ENCODE measurements at places on chromosomes 5 and 9. TPM values are rescaled to one million over a fixed set of nuclear protein-coding genes. Genes with fewer than 3 reads are reported as not detected.

OTP gene
- total RNA-seq, result not detected

OR13C8 gene
- not detected for total RNA-seq

KCNMB1 gene
- total RNA-seq, result 0.04 TPM

C5orf52 gene
- total RNA-seq, result not detected

FBXL7 gene
- total RNA-seq, result 4.4 TPM

TAF11L10 gene
- total RNA-seq, result not detected

CTNNAL1 gene
- total RNA-seq, result 20.3 TPM

FAM120AOS gene
- 41.7 TPM for total RNA-seq

ANKRD55 gene
- not detected for total RNA-seq

OTULINL gene
- total RNA-seq, result 1.0 TPM

CDKN2A gene
- 3.6 TPM for total RNA-seq

DIRAS2 gene
- total RNA-seq, result 2.8 TPM

DMRTA1 gene
- total RNA-seq, result 1.1 TPM

LPAR1 gene
- total RNA-seq, result 4.6 TPM

TNC gene
- 342 TPM for total RNA-seq

ZNF474 gene
- total RNA-seq, result 0.68 TPM

DNA sequence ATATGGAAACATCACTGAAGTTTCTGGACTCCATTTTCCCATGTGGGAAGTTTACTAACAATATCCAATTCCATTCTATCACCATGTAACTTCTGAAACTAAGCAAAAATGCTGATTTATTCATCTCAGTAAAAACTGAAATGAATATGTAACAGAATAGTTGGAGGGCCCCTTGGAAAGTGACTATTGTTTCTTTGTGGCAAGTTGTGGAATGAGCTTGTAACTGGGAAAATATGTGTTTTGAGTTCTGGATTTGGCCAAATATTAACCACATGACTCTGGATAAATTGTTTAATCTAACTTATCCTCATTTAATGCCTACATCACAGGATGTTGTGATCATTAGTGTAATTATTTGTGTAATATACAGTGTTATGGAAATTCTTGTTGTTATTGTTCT is 619.3 kb downstream of the TLE4 start:
- DNase-seq, result no peak

DNA sequence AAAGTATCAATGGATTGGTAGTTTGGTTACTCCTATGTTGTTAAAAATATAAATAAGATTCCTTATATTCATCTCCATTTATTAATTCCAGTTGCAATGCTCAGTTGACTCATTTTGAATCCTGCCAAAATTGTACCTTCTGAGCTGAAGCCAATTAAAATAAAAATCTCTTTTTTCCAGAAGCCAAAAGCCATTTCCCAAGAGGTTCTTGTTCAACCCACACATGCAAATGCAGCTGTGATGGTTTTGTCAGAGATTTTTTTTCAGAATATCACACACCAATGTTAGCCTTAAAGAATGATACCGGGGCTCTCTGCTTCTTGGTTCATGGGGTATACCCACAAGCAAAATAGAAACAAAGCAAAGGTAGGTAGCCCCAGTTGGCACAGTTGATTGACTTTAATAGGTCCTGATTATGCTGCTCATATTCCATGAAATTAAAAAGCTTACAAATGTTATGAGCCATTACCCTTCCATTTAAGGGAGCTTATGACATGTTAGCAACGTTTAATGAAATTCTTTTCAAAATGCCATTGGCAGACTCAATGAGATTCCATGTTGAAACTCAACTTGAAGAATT is 208.0 kb downstream of the SGCD start:
- no peak for DNase-seq

DNA sequence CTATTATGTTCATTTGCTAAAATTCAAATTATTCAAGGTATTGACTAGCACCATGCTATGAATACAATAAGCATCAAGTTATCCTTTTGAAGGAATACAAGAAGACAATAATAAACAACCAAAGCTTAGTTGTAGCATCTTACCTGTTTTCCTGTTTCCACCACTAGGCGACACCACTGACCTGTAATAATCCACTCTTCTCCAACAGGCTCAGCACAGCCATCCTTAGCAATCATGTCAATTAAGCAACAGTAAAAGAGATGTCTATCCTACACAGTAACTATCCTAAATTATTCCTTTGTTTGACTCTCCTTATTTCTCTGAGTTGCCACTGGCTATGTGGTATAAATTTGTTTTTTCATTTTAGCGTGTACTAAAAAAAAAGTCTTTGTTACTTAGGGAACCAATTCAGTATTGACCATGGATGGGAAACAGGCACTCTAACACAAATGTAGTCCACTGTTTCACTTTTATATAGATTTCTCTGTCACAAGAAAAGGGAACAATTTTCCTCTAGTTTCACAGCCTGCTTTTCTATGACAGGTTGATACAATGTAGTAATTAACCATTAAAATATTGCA is 46.2 kb downstream of the PCA3 start:
- DNase-seq, result peak; percentile 9

DNA sequence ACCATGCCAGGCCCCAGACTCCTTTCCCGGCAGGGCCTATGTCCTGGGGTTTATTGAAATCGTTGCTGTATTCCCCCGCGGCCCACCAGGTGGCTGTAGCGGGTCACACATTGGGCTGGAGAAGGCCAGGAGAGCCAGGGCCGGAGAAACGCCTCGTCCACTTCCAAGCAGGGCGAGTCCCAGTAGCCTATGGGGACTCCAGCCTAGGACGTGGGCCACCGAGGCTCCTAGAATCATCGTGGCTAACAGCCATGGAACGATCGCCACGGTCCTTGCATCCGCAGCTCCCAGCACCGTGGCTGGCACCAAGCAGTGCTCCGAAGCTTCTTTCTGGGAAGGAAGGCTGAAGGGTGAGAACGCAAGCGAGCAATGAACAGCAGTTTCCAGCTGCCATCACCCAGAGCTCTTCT is 87.7 kb downstream of the ENTREP1 start:
- DNase-seq, result peak; percentile 19

- no peak for DNase-seq
These were observed 49.2 kb downstream of the SIL1 start for GRCh38 chr5:139148986-139149385.

- DNase-seq, result no peak
These were observed at the start of gene FAM169A for GRCh38 chr5:74865804-74866595. TSS of gene FAM169A (minus strand) at chr5:74866387. CDS start at chr5:74841676, 24,711 bp downstream.

- no peak for DNase-seq
These were observed 445.5 kb downstream of the GABRG2 start for GRCh38 chr5:162512935-162513565.

GRCh38 chr5:138975098-138975847 is 100.1 kb upstream of the LRRTM2 start:
- peak; percentile 38 for DNase-seq

GRCh38 chr9:15073620-15074019 is 163.4 kb upstream of the FREM1 start:
- DNase-seq, result no peak

DNA sequence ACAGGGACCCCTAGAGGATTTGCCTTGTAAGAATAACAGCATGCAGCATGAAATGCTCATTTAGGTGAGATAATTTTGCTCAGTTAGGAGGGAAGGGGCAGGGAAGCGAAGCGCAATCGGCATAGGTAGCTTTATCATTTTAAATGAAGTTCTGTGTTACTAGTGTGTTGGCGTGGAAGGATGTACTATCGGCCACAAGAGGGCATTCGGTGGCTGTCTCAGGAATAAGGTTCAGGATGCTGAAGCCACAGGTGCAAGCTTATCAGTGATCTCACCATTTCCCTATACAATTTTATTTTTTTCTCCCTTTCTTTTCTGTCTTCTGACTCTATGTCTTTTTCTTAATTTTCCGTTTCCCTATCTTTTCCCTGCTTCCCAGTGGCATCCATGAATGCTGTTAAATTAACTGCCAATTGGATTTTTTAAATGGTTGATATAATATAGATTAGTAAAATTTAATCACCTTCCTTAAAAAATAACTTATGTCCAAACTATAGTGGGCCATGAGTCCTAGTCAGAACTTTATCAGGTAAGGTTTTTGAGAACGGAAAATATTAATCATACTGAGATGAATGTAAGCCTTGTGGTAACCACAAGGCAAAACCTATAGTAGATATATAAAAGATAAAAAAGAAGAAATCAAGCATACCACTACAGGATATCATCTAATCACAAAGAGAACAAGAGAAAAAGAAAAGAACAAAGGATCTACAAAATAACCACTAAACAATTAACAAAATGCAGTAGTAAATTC is 1.2 kb upstream of the INSL6 start:
- DNase-seq, result peak; percentile 19

GRCh38 chr5:31855134-31856040 is 216.5 kb downstream of the PDZD2 start:
- DNase-seq, result no peak

DNA sequence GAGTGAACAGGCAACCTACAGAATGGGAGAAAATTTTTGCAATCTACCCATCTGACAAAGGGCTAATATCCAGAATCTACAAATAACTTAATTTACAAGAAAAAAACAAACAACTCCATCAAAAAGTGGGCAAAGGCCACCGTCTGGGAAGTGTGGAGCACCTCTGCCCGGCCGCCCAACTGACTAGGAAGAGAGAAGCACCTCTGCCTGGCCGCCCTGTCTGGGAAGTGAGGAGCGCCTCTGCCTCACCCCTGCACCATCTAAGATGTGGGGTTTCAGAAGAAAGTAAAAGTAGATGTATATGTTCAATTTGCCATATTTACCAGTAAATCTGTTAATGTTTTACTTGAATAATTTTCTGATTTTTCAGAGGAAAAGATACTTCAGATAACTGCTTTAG is 108.1 kb upstream of the TMEM161B start:
- DNase-seq, result no peak

- peak; percentile 98 for DNase-seq
These were observed 44.6 kb upstream of the TMC1 start for GRCh38 chr9:72476617-72477437.

GRCh38 chr5:8884029-8884428 is 661.8 kb downstream of the SEMA5A start:
- DNase-seq, result no peak

- DNase-seq, result peak; percentile 44
These were observed 16.4 kb upstream of the C5orf58 start for GRCh38 chr5:170216257-170216864.

DNA sequence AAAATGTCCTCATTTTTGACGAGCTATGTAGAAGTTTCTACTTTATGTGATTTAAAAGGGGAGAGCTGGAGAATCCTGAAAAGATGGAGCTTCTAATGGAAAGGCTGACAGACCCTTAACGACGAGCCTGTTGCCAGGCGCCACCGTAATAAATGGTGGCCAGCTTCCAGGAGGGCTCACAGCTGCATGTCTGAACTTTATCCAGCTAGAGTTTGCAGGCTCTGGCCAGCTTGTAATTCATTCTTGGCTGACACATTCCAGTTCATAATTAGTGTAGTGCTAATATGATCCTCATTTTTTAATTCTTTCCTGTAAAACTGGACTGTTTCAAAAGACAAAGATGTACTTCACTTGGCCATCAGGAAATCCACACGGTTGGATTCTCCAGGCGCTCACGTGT is 246.7 kb downstream of the GAS1 start:
- no peak for DNase-seq

DNA sequence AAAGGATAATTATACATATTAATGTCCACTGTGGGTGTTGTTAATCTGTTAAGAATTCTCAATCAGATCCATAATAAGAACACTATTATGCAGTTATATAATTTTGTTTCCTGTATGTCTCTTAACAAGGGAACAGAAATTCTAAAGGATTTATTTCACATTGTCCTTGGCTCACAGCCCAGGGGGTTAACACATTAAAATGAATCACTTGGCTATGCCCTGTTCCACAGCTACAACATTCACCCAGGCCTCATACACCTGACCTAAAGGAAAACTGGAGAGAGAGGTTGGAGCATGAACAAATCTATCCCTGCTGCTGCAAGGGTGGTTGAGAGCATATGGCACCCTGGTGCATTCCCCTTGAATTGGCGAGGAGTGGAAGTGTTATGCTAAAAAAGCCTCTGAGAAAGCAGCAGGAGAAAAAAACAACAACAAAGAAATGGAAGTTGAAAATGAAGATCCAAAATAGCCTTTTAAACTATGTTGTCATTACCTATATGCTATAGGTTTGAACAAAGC is 116.0 kb downstream of the KCNN2 start:
- no peak for DNase-seq

- DNase-seq, result no peak
These were observed 197.5 kb downstream of the RGS3 start for GRCh38 chr9:113661074-113661473.

DNA sequence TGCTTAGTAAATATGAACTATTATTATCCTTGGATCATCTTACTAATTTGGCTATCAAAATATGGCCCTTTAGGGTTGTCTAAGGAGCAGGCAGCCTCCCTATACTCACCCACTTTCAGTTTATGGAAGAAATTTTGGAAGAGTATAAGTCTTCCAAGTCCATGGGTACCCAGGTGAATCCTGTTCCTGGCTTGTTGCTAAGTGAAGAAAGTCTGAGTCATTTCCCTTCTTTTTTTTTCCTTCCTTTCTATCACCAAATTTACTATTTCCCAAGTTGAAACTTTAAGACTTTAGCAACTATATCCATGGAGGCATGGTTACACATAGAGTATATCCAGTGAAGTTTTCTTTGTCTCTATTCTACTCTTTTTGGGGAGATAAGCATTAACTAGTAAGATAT is 184.0 kb upstream of the ACTBL2 start:
- DNase-seq, result no peak

DNA sequence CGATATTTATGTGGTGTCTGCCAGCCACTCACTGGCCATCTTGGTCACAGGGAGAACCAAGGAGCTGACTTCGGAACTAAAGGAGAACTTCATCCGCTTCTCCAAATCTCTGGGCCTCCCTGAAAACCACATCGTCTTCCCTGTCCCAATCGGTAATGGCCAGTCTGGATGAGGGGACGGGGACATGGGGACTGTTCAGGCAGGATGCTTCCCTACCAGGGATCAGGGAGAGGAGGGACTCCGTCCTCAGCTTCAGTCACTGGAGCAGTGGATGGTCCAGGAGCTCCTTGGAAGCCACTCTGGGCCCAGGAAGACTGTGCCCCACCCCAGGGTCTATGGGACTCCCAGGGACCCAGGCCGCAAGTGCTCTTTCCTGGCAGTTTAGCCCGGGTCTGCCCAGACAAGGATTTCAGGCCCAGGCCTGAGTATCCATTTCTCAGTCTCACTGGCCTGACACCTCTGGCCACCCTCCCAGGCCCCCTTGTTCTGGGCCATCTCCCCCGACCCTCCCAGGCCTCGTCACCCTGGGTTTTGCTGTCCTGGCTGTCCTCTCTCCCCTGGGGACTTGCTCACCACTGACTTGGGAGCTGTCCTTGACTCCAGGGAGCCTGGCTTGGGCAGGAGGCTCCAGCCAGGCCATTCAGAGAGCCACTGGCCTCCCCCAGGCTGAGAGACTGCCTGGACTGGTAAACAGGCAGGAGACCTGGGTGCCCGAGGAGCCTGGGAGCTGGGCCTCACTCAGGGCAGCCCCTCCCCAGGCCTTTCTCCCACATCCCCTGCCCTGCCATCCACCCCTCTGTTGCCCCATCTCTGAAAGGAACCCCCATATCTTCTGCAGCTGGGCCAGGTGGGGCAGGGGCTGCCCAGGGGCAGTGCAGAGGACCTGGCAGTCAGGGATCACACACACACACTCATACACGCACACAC is 3.1 kb downstream of the LCN2 start:
- no peak for DNase-seq

- peak; percentile 29 for DNase-seq
These were observed 53.9 kb upstream of the TMEM171 start for GRCh38 chr5:73066466-73066865.

GRCh38 chr9:89825669-89826068 is 220.9 kb downstream of the GADD45G start:
- DNase-seq, result no peak

- no peak for DNase-seq
These were observed 126.9 kb downstream of the PALM2AKAP2 start for GRCh38 chr9:109906766-109907382.

- no peak for DNase-seq
These were observed 98.2 kb downstream of the MAP1B start for GRCh38 chr5:72205431-72206009.
